NCI-H526 (cell line): ENCODE measurements at places on chromosomes 11 and 22.

GRCh38 chr22:37849089-37849751 is at the start of gene EIF3L:
TSS of gene EIF3L (plus strand) at chr22:37849419. CDS start at chr22:37849450, 31 bp downstream.
- peak; percentile 51 for DNase-seq

- peak; percentile 87 for DNase-seq
Observed at GRCh38 chr11:34890812-34891211, 25.4 kb downstream of the APIP start.

DNA sequence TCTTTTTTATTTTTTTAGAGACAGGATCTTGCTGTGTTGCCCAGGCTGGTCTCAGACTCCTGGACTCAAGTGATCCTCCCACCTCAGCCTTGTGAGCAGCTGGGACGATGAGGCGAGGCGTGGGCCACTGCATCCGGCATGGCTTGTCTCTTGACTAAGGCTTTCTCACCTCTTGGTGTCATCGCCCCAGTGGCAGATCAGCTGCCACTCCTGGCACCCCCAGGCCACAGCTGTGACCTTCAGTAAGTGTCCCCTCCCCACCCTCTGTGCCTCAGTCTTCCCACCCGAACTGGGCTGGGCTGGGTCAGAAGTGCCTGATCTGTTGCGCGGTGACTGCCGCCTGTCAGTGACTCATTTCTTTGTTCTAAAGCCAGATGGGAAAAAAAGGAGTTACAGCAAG is 3.6 kb downstream of the SYNGR1 start:
- no peak for DNase-seq

- no peak for DNase-seq
Observed at GRCh38 chr11:15189641-15190365, 75.1 kb downstream of the INSC start.

DNA sequence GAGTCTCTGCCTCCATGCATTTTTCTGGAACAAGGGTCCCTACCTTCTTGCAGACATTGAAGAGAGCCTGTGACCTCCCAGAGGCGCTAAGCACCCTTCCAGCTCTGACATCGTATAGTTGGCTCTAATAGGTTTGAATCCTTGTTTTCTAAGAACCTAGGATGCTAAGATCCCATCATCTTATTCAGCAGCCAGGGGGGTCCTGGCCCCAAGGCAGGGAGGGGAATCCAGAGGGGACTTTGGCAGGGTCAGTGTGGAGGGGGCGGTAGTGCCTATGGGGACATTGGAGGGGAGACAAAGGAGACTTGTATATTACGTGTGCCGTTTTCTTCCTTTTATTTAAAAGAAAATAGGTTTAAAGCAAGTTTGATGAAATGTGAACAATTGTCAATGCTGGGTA is 3.4 kb upstream of the LRRC10B start:
- DNase-seq: no peak

- no peak for DNase-seq
Observed at GRCh38 chr22:16965560-16965959, 42.5 kb downstream of the GAB4 start.

- no peak for DNase-seq
Observed at GRCh38 chr11:130328420-130328819, 13.7 kb upstream of the ZBTB44 start.

DNA sequence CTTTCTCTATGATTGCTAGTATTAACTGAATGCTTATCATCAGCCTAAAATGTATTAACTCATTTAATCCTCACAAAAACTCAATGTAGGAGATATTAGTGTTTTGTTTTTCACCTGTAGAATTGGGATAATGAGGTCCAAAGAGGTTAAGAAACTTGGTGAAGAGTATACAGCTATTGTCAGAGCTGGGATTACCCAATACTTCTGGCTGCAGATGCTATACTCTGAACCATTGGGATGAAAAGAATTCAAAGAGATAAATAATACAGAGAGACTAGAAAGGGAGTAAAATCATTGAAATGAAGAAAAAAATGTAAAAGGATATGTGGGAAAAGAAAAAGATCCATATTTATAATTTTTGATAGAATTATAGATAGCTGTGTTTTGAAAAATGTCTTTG is 137.1 kb downstream of the TRPC6 start:
- no peak for DNase-seq

GRCh38 chr11:72336163-72336562 is 92.2 kb upstream of the PHOX2A start:
- no peak for DNase-seq

GRCh38 chr11:120182790-120183491 is 27.9 kb upstream of the OAF start:
- DNase-seq: peak; percentile 83

GRCh38 chr11:13140028-13140870 is 131.1 kb downstream of the RASSF10 start:
- peak; percentile 91 for DNase-seq
